ENCODE measurements at places on chromosomes 4 and X.

DNA sequence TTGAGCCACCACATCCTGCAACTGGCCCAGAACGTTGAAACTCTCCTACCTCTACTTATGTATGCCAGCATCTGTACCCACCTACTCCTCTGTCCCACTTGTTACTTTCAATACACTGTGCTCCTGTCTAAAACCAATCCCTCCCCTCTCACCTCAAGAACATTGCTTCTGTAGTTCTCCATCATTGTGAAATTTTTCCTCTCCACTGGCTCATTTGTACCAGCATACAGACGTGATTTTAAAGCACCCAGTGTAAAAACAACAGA lies 25.5 kb upstream of the USO1 start:
- DNase-seq, result no peak

DNA sequence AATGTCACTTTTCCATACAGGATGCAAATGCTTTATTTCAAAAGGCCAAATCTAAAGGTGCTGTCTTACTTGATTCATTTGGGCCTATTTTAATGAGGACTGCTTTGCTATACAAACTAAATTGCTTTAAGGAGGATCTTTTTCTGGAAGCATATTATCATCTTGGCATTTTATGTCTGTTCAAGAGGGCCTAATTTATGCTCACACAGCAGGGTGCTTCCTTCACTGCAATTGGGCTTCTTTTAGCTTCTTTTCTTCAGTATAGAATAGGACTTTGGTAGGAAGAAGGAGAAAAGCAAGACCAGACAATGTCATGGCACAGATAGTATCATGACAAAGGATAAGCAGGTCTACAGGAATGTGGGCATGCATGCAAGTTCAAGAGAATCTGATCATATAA lies 222.4 kb upstream of the ANKRD50 start:
- DNase-seq, result no peak

GRCh38 chr4:81758574-81759264 lies 287.0 kb upstream of the RASGEF1B start:
- DNase-seq, result no peak

- DNase-seq, result no peak
Measured at GRCh38 chrX:72526534-72527508, 45.8 kb downstream of the HDAC8 start.

DNA sequence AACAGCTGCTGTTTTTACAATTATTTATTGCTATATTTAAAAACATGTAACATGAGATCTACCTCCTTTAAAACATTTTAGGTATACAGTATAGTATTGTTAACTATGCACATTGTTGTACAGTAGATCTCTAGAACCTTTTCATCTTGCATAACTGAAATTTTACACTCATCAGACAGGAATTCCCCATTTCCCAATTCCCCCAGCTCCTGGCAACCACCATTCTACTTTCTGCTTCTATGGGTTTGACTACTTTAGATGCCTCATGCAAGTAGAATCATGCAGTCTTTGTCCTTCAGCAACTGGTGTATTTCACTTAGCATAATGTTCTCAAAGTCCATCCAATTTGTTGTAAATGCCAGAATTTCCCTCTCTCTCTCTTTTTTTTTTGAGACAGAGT lies 9.7 kb upstream of the LSM6 start:
- DNase-seq, result no peak

GRCh38 chrX:14496674-14497073 lies 32.7 kb upstream of the GLRA2 start:
- DNase-seq, result no peak

GRCh38 chr4:71866212-71866885 lies 82.5 kb upstream of the GC start:
- no peak for DNase-seq

- DNase-seq, result no peak
Measured at GRCh38 chr4:163688856-163689255, 194.4 kb downstream of the TMA16 start.

DNA sequence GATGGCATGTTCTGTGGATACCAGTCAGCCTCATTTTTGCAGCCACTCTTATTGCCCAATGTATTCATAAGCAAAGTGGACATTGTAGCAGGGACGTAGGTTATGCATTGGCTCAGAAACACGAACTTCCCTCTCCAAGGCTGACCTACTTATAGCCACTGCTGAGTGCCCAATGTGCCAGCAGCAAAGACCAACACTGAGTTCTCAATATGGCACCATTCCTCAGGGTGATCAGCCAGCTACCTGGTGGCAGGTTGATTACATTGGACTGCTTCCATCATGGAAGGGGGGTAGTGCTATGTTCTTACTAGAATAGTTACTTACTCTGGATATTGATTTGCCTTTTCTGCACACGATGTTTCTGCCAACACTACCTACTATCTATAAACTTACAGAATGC lies 306.9 kb downstream of the KCNIP4 start:
- DNase-seq, result no peak

All from mesendoderm (in vitro differentiated cells).